ENCODE measurements at places on chromosomes 13 and 19.

DNA sequence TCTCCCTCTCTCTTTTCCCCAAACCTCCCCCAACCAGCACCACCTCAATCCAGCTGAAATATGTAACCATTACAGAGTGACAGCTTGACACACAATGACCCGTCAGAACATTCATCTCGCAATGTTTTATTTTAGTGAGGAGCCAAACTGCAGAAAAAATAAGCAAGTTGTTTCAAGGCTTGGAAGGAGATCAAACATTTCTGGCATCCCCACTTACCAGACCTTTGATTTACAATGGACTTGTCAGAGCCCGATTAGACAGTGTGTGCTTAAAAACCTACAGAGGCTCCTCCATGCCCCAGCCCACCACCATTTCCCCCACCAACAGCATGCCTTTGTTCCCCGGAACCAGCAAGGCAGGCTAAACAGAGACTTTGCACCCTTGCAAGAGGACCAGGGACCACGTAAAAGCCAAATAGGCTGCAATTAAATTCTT, 382.8 kb upstream of the ZNF507 start:
- no peak for DNase-seq

DNA sequence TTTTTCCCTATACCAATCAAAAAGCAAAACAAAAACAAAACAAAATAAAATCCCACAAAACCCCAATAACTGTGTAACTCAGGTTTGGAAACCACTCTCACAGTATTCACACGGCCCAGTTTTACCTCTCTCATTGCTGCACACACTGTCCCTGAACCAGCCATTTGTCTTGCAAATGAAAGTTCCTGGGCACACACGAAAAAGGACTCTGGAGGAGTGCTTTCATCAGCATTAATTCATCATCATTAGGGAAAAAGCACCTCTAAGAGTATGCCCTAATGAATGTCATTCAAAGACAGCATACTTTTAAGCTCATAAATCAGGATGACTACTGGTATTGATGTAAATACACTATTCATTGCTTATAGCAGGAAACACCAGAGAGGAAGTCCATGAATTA, 306.3 kb downstream of the DNAJC15 start:
- DNase-seq = no peak

DNA sequence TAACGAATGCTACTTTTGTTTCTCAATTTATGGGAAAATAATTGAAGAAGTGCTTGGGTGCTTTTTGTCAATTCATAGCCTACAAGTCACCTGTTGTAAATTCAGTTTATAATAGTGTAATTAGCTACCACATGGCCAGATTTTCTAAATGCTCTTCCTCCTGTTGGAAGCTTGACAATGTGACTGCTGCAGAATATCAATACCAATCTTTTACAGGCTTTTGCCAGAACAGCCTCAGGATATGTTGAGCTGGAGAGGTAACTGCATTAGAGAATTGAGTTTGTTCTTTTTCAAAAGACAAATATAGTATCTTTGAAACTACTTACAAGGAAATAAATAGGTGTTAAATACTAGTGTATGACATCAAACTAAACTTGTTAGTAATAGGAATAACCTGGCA, 277.8 kb downstream of the POU4F1 start:
- DNase-seq = no peak

GRCh38 chr13:51643105-51643881, 59.0 kb downstream of the WDFY2 start:
- DNase-seq = no peak

DNA sequence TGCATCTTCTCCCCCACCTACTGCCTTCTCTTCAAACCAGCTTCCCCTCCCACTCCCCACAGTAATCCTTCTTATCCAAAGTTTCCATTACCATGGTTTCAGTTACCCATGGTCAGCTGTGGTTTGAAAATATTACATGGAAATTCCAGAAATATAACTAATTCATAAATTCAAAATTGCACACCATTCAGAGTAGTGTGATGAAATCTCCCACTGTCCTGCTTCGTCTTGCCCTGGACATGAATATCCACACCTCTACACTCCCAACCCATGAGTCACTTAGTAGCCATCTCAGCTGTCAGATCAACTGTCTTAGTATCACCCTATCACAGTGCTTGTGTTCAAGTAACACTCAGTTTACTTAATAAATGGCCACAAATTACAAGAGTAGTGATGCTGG, 3.8 kb upstream of the KCTD12 start:
- DNase-seq = no peak

- DNase-seq = no peak
These were observed 28.9 kb upstream of the CLDN10 start for GRCh38 chr13:95523598-95523997.

- no peak for DNase-seq
These were observed 25.3 kb downstream of the TRPM4 start for GRCh38 chr19:49182848-49183375.

- DNase-seq = no peak
These were observed 18.8 kb upstream of the PPP5C start for GRCh38 chr19:46328079-46328478.

- no peak for DNase-seq
These were observed 238.0 kb downstream of the POSTN start for GRCh38 chr13:37360556-37360955.

- no peak for DNase-seq
These were observed 1380.4 kb downstream of the SLITRK1 start for GRCh38 chr13:82501834-82502233.

DNA sequence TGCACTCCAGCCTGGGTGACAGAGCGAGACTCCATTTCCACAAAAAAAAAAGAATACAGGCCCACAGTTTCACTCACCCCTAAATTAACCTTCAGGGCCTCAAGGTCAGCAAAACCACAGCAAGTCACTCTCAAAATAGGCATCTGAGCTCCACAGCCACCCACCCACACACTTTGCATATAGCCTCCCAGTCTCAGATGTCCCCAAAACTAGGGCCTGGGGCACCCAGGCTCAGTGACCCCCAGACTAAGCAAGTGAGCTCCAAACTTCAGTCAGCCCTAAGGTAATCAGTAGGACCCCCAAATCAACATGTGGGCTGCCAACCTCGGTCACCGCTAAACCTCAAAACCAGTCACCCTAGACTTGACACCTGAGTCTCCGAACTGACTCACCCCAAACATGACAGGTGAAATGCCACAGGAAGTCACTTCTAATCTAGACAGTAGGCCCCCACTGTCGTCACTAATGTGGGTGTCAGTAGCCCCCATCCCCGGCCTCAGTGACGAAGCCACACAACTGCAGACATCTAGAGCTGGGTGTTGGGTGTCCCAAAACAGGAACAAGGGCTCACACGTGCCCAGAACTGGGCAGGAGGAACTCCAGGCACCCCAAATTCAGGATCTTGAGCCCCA, 13.9 kb downstream of the RABAC1 start:
- DNase-seq = no peak

- no peak for DNase-seq
These were observed 45.6 kb downstream of the LHFPL6 start for GRCh38 chr13:39557285-39557955.

- no peak for DNase-seq
These were observed 97.9 kb downstream of the GGACT start for GRCh38 chr13:100490692-100491091.

DNA sequence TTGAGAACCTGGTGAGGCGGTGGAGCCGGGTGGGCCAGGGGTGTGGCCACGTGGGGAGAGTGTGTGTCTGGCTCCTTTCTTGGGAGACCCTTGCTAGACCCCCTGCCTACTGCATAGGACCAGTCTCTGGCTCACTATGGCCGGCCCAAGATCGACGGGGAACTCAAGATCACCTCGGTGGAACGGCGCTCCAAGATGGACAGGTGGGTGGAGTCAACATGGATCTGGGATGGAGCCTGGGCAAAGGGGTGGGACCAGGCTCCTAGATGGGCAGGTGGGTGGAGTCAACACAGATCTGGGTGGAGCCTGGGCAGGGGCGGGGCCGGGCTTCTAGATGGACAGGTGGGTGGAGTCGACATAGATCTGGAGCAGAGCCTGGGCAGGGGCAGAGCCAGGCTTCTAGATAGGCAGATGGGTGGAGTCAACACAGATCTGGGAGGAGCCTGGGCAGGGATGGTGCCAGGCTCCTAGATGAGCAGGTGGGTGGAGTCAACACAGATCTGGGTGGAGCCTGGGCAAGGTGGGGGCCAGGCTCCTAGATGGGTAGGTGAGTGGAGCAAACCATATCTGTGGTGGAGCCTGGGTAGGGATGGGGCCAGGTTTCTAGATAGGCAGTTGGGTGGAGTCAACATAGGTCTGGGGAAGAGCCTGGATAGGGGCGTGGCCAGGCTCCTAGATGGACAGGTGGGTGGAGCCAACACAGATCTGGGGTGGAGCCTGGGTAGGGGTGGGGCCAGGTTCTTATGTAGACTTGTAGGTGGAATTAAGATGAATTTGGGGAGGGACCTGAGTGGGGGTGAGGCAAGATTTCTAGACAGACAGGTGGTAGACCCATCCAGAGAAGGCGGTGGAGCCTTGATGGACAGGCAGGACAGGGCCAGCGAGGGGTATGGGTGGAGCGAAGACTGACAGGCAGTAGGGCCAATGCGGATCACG, 56.5 kb downstream of the VAV1 start:
- DNase-seq = no peak

DNA sequence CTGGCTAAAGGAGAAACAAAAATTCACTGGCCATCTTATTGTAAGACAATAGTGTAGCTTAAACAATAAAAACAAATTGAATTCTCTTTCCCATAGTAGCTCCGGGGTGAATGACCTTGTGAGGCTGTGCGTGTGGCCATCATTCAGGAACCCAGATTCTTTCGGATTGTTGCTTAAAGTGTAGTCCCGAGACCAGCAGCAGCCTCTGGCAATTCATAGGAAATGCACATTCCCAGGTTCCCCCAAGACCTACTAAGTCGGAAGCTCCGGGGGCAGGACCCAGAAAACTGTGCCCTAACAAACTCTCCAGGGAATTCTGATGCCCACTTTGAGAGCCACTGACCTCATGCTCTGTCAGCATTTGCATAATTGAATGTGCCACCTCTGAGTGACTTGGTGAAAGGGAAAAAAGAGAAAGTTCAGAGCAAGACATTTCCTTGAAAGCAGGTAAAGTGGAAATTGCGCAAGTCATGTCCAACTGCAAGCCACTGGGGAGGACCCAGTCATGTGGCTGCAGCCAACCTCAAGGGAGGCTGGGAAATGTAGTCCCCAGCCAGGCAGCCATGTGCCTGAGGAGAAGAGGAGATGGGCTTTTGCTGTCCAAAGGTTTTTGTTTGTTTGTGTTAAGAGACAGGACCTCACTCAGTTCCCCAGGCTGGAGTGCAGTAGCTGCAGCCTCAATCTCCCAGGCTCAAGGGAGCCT, 50.7 kb upstream of the PNMA8B start:
- DNase-seq = peak; percentile 74

DNA sequence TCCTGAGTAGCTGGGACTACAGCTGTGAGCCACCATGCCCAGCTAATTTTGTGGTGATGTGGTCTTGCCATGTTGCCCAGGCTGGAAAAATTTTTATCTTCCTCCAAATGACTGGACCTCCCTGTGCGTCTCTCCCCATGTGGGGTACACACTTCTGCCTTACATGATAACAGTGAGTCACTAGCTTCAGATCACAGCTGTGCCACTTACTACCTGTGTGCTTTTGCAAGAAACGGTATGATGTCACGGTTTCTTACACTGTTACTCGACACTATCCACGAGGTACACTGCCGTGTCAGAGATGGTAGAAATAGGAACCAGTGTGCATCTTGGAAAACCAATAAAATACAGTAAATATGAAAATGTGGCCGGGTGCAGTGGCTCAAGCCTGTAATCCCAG, 17.5 kb upstream of the ZNF414 start:
- no peak for DNase-seq

GRCh38 chr13:94640721-94641120, 39.1 kb downstream of the GPR180 start:
- DNase-seq = no peak

DNA sequence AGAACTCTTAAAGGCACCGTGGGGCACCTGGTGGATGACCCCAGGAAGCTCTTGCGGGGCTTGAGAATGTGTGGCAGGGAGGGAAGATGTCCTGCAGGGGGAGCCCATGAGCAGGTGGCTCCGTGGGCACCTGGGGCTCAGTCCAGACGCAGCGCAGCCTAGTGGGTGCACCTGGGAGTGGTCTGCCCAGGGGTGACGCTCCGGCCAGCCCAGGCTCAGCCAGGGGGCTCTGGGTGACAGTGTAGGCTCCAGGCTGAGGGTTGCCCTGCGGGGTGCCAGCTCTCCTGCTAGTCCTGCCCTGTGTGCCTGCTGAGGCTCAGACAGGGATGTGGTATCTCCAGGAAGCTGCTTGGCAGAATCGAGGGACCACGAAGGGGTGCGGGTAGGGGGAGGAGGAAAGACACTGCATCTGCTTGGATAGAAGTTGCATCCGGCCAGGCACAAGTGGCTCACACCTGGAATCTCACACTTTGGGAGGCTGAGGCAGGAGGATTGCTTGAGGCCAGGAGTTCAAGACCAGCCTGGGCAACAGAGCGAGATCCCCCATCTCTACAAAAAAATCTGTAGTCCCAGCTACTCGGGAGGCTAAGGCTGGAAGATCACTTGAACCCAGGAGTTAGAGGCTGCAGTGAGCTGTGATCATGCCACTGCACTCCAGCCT, 15.0 kb upstream of the PGLS start:
- DNase-seq = peak; percentile 40

GRCh38 chr13:44404261-44405132, 30.9 kb downstream of the SERP2 start:
- DNase-seq = no peak

- no peak for DNase-seq
These were observed 2.6 kb upstream of the CARD8 start for GRCh38 chr19:48258350-48258749.

- DNase-seq = no peak
These were observed 553.5 kb downstream of the MYO16 start for GRCh38 chr13:109182777-109183465.

GRCh38 chr19:28027116-28027515, 1185.8 kb downstream of the UQCRFS1 start:
- DNase-seq = no peak

GRCh38 chr13:80605011-80605410, 264.1 kb upstream of the SPRY2 start:
- no peak for DNase-seq

DNA sequence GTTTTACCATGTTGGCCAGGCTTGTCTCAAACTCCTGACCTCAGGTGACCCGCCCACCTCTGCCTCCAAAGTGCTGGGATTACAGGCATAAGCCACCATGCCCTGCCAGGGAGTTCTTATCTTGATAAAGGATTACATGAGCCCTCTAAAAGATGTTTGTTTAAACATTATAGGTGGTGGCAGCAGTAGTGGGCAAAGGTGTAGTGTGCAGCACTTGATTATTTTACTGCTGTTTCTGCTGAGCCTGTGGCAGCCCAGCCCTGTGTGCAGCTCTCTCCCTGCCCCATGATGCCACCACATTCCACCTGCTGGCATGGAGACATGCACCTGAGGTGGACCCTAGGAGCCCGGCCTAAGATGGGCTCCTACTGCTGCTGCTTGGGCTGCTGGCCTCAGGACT, 54.0 kb downstream of the ZNF429 start:
- DNase-seq = no peak

- DNase-seq = no peak
These were observed 182.2 kb downstream of the LMO7 start for GRCh38 chr13:75818179-75818967.

GRCh38 chr19:14142262-14143190, 6.1 kb upstream of the ASF1B start:
- no peak for DNase-seq

Data from pancreas (tissue), 10 donors.